ENCODE measurements at places on chromosomes 16 and 17.

- DNase-seq: no peak
Observed at GRCh38 chr17:83149761-83150251, 70.4 kb downstream of the METRNL start.

- DNase-seq: no peak
Observed at GRCh38 chr17:58811290-58811689, 55.6 kb downstream of the PPM1E start.

DNA sequence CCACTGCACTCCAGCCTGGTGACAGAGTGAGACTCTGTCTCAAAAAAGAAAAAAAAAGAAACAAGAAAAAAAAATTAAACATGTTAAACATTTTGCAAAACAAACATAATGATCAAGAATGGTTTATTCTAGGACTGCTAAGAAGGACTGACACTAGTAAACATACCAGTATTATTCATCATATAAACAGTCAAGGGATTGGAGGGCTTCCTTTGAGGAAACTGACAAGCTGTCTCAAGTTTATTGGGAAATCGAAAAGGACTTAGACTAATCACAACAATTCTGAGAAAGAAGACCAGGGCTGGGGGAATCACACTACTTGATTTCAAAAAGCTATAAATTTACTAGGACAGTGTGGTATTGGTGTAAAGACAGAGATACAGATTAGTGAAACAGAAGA, 75.5 kb downstream of the MYH10 start:
- no peak for DNase-seq

- DNase-seq: peak; percentile 24
Observed at GRCh38 chr17:4635823-4636375, 5.6 kb downstream of the ALOX15 start.

- DNase-seq: no peak
Observed at GRCh38 chr17:45284176-45285140, 22.6 kb upstream of the SPATA32 start.

- DNase-seq: no peak
Observed at GRCh38 chr17:520447-521182, 168.0 kb upstream of the RPH3AL start.

DNA sequence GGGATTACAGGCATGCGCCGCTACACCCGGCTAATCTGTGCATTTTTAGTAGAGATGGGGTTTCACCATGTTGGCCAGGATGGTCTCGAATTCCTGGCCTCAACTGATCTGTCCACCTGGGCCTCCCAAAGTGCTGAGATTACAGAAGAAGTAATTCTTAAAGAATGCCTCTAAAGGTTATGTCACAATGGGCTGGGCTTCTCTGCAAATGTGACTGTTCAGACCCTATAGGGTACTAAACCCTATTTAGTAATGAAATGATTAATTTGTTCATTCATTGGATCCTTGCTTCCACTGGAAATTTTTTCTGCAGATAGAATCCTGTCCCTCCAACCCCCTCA, 108.8 kb upstream of the CORO6 start:
- no peak for DNase-seq

- no peak for DNase-seq
Observed at GRCh38 chr17:34673995-34674890, 94.9 kb downstream of the TMEM132E start.

GRCh38 chr16:471353-472198, 46.1 kb downstream of the RAB11FIP3 start:
- DNase-seq: no peak
